ENCODE measurements at places on chromosomes 4 and X. TPM values are rescaled to one million over a fixed set of nuclear protein-coding genes. Genes with fewer than 3 reads are reported as not detected.

DNA sequence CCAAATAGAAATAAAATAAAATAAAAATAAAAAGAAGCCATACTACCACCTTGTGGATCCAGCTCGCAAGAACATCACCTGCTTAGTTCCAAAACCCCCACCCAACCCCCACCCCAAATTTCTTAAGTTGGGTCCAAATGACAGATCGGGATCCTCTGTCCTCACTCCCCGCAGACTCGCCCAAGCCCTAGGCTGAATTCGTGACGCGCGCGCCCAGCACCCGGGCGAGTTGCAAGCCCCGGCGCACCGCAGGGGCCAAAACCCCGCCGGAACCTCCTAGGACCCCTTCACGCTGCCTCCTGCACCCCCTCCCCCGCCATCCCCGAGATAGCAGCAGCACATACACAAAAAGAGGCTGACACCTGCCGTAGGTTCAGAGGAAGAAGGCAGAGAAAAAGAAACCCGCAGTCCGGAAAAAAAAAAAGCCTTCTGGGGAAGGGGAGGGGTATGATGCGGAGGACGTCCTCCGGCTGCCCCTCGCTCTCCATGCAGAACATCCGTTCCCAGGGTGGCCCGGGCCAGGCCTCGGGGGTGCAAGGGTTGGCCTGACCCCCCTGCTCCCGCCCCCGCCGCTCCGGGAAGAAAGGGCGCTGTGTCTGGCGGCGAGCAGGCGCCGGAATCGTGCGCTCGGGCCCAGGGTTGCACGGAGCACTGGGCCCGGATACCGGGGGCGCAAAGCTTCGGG is 2.6 kb downstream of the NLGN4X start:
- H3K4me3 ChIP-seq: peak overlapping the region; percentile 55
- H3K36me3 ChIP-seq: no peaks in the 10 kb centered on the region
- DNase-seq: peak; percentile 57
- H3K27ac ChIP-seq: no peak overlapping the region
- H3K27me3 ChIP-seq: no peaks in the 10 kb centered on the region
- no peaks in the 10 kb centered on the region for H3K4me1 ChIP-seq

Gene WNK3
- total RNA-seq: 37.1 TPM

DNA sequence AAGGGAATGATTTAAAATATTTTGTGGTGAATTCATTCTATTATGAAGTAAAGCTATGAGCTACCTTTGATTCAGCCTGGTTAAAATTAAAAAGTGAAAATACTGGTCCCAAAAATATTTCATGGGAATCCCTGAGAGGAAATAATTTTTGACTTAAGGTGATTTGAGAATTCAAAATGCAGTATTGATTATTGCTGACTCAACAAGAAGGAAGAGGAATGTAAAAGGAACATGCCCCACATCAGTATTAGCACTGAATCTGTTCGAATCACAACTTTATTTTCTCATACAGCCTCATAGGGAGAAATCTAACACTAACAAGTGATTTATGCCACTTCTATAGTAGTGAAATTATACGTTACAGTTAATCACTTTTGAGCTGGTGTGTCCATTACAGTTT is 27.7 kb downstream of the EIF2S3 start:
- no peaks in the 10 kb centered on the region for H3K4me1 ChIP-seq
- peaks cover under 1% of the 10 kb centered on the region for H3K36me3 ChIP-seq
- no peak for DNase-seq
- no peak overlapping the region for H3K4me3 ChIP-seq
- H3K27ac ChIP-seq: no peak overlapping the region
- no peaks in the 10 kb centered on the region for H3K27me3 ChIP-seq

GRCh38 chrX:31604629-31605221 is 532.9 kb upstream of the FTHL17 start:
- no peak overlapping the region for H3K4me3 ChIP-seq
- H3K36me3 ChIP-seq: no peaks in the 10 kb centered on the region
- no peaks in the 10 kb centered on the region for H3K4me1 ChIP-seq
- no peak for DNase-seq
- H3K27ac ChIP-seq: no peak overlapping the region
- no peaks in the 10 kb centered on the region for H3K27me3 ChIP-seq

DNA sequence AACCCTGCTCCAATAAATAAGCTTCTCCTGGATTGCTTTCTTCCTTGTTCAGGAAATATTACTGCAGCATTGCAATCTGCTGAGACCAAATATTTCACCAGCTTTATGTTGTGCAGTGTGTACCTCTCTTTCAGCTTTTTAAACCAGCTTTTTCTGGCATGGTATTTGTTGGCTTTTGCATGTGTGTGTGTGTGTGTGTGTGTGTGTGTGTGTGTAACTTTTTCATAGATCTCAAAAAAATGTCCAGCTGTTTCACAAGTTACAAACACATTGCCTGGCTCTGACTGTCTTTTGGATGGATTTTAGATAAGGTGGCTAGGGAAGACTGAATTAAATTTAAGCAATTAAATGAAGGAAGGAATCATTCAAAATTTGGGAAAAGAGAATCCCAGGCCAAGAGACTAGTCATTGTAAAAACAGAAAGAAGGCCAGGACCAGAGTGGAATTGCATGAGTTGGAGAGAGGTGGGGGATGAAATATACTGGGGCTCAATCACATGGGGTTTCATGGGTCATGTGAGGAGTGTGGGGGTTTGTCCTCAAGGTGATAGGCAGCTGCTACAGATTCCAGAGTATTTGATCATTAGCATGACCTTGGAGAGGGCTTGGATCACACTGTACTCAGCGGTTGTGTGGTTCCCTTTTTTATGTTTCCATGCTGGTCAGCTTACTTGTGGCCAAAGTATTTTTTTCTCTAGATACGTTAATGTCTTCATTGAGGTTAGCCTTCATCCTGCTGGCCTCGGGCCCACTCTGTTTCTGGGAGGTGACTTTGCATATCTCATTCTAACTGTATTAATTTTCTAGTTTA is 357.7 kb upstream of the BOD1L1 start:
- no peak overlapping the region for H3K27ac ChIP-seq
- no peaks in the 10 kb centered on the region for H3K4me1 ChIP-seq
- no peaks in the 10 kb centered on the region for H3K36me3 ChIP-seq
- no peak overlapping the region for H3K4me3 ChIP-seq

GRCh38 chr4:121255986-121256750 is 92.0 kb upstream of the TNIP3 start:
- H3K27me3 ChIP-seq: no peaks in the 10 kb centered on the region
- no peak overlapping the region for H3K27ac ChIP-seq
- no peak for DNase-seq

Gene BMPR1B
- total RNA-seq: 1.1 TPM

Gene PABPC4L
- total RNA-seq: 4.2 TPM

- H3K27me3 ChIP-seq: no peaks in the 10 kb centered on the region
- no peak overlapping the region for H3K27ac ChIP-seq
- no peaks in the 10 kb centered on the region for H3K36me3 ChIP-seq
- no peak for DNase-seq
- H3K4me3 ChIP-seq: no peak overlapping the region
- H3K4me1 ChIP-seq: no peaks in the 10 kb centered on the region
Measured at GRCh38 chr4:166144607-166145006, 271.6 kb downstream of the TLL1 start.

Gene SLC10A6
- total RNA-seq: not detected

GRCh38 chr4:113031212-113031611 is 18.2 kb upstream of the ANK2 start:
- H3K27ac ChIP-seq: no peak overlapping the region
- H3K4me3 ChIP-seq: no peak overlapping the region
- peaks cover 6% of the 10 kb centered on the region for H3K4me1 ChIP-seq
- no peak for DNase-seq
- no peaks in the 10 kb centered on the region for H3K27me3 ChIP-seq
- H3K36me3 ChIP-seq: no peaks in the 10 kb centered on the region

Gene GIMD1
- not detected for total RNA-seq

Gene CXCL3
- 5.2 TPM for total RNA-seq

GRCh38 chr4:82866706-82867385 is 24.1 kb downstream of the SEC31A start:
- H3K36me3 ChIP-seq: peaks cover 59% of the 10 kb centered on the region
- no peaks in the 10 kb centered on the region for H3K4me1 ChIP-seq

GRCh38 chr4:1081689-1082040 is 31.7 kb downstream of the RNF212 start:
- no peak overlapping the region for H3K27ac ChIP-seq
- H3K27me3 ChIP-seq: 0 out of 2 replicates have a peak, but pooled peaks cover 3% of the 10 kb centered on the region
- no peaks in the 10 kb centered on the region for H3K4me1 ChIP-seq
- H3K36me3 ChIP-seq: no peaks in the 10 kb centered on the region

GRCh38 chr4:56261027-56261426 is 126.3 kb downstream of the AASDH start:
- H3K4me1 ChIP-seq: no peaks in the 10 kb centered on the region
- peaks cover 4% of the 10 kb centered on the region for H3K36me3 ChIP-seq
- no peak for DNase-seq
- no peaks in the 10 kb centered on the region for H3K27me3 ChIP-seq

DNA sequence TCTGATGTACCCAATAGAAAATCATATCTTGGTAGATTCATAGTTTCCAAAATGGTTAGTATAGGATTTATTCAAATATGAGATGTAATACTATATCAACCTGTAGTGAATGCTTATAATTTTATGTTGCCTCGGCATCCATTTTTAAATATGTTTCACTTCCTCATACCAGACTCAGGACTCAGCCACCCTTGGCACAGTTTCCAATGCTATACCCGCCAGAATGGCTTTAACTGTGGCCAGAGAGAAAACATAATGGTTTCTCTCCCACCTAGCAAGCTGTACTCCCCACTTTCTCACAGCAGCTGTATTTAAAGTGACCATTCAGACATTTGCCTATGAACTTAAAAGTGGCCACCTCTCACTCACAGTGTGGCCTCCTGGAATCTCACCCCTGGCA is 466.6 kb upstream of the PABPC4L start:
- H3K4me3 ChIP-seq: no peak overlapping the region
- no peaks in the 10 kb centered on the region for H3K36me3 ChIP-seq
- H3K27ac ChIP-seq: no peak overlapping the region
- DNase-seq: no peak
- no peaks in the 10 kb centered on the region for H3K4me1 ChIP-seq

- H3K27me3 ChIP-seq: no peaks in the 10 kb centered on the region
- no peaks in the 10 kb centered on the region for H3K4me1 ChIP-seq
- no peaks in the 10 kb centered on the region for H3K36me3 ChIP-seq
- H3K27ac ChIP-seq: no peak overlapping the region
- no peak for DNase-seq
- H3K4me3 ChIP-seq: no peak overlapping the region
Measured at GRCh38 chrX:150848914-150849365, 49.5 kb downstream of the CD99L2 start.

GRCh38 chrX:81168391-81168790 is 33.3 kb downstream of the HMGN5 start:
- H3K4me1 ChIP-seq: no peaks in the 10 kb centered on the region
- no peak overlapping the region for H3K27ac ChIP-seq
- H3K4me3 ChIP-seq: no peak overlapping the region

Gene CCDC158
- total RNA-seq: not detected

DNA sequence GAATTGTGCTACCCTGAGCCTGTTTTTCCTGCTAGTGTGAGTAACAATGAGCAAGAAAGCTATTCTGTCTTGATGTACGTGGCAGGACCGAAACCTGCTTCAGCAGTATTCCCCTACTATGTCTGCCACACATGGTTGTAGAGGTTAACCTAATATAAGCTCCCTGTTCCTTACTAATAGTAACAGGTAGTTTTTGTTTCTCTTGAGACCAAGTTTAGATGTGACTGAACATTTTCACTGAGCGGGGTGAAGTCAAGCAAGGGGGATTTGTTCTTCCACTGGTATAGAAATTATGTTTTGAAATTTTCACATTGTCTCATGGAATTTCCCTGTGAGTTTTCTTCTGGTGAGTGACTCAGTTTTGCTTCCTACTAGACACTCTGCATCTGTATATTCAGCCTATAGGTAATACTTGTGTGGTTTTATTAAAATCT is 37.3 kb downstream of the RRAGB start:
- H3K4me3 ChIP-seq: no peak overlapping the region
- H3K36me3 ChIP-seq: no peaks in the 10 kb centered on the region
- no peaks in the 10 kb centered on the region for H3K27me3 ChIP-seq
- no peak for DNase-seq
- no peaks in the 10 kb centered on the region for H3K4me1 ChIP-seq

DNA sequence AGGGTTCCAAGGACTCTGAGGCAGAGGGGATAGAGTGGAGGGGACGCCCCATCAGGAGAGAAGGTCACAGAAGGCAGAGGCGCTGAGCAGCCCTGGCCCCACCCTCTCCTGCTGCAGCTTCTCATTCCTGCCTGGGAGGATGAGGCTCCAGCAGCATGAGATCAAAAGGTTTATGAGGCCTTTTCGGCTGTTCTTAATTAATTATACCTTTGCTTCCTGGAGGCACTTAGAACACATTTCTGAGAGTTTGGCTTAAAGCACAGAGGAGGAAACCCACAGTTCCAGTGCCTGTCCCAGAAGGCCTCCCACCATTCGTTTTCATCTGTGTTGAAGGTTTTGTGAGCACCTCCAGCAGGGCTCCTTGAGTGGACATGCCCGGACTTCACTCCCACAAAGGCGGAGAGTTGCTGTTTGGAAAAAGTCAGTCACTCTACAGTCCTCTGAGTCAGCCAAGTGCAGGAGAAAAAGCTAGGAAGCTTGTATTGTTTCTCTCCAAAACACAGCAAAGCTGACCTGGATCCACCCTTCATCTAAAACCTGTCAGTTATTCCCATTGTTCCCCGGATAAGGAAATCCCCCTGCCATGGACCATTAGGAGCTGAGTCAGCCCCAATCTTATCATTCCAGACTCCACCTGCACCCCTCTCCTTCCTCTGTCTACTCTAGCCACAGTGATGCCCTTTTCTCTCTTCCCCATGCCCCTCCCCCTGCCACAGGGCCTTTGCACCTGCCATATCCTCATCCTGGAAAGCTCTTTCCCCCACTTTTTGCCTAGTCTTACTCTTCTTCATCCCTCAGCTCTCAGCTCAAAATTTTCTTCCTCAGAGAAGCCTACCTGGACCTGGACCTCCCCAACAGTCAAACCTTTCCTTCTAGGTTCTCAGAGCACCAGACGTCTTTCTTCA is 276.8 kb downstream of the FBXW7 start:
- H3K27ac ChIP-seq: no peak overlapping the region
- H3K4me1 ChIP-seq: no peaks in the 10 kb centered on the region
- no peak for DNase-seq
- H3K4me3 ChIP-seq: no peak overlapping the region
- no peaks in the 10 kb centered on the region for H3K36me3 ChIP-seq
- no peaks in the 10 kb centered on the region for H3K27me3 ChIP-seq

GRCh38 chr4:6471307-6472007 is 957 bp downstream of the PPP2R2C start:
- peaks cover 10% of the 10 kb centered on the region for H3K4me1 ChIP-seq
- H3K27me3 ChIP-seq: peaks cover 48% of the 10 kb centered on the region
- peak overlapping the region; percentile 55 for H3K4me3 ChIP-seq
- no peaks in the 10 kb centered on the region for H3K36me3 ChIP-seq
- no peak overlapping the region for H3K27ac ChIP-seq

Gene KCNE5
- total RNA-seq: 3.1 TPM
